ENCODE measurements at places on chromosomes 16 and 17.

- H3K4me3 ChIP-seq: no peak overlapping the region
- peaks cover 3% of the 10 kb centered on the region for H3K4me1 ChIP-seq
- no peaks in the 10 kb centered on the region for H3K36me3 ChIP-seq
- H3K27ac ChIP-seq: no peak overlapping the region
- no peak for DNase-seq
- no peaks in the 10 kb centered on the region for H3K27me3 ChIP-seq
These were observed 45.6 kb downstream of the RMI2 start for GRCh38 chr16:11390573-11391495.

DNA sequence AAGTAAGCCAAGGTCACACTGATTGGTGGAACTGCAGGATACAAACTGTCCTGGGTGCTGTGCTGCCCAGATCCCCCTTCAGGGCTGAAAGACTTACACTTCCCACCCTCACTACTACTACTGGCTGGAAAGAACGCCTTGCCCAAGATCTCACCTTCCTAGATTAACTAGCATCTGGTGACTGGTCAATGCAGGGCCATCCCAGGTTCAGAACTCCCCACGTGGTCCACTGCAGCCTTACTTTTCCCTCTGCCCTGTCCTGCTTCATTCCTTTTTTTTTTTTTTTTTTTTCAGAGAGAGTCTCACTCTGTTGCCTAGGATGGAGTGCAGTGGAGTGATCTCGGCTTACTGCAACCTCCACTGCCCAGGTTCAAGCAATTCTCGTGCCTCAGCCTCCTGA lies 2.3 kb upstream of the PDZD9 start:
- DNase-seq: no peak
- no peak overlapping the region for H3K4me3 ChIP-seq
- peaks cover 18% of the 10 kb centered on the region for H3K4me1 ChIP-seq

DNA sequence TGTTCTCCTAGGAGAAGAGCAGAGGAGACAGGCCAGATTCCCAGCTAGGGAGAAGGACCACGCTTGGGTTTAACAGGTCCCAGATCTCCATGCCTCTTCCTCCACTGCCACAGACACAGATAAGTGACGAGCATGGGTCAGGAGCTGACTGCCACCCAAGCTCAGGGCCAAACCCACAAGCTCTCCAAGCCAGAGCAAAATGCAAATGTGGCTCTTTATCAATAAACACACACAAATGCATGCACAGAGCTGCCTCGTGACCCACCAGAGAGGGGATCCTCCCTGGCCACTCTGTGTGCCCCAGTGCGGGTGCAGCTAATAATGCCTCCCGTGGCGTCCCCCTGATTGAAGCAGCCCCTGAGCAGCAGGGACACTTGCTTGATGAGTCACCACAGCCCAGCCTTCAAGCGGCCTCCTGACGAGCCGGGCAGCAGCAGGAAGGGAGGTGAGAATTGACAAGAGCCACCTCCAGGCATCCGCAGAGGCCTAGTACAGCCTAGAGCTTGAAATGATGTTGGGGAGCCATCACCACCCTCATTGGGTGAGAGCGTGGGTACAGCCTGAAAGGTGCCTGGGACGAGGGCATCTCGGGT lies 143.9 kb downstream of the CCDC182 start:
- H3K4me3 ChIP-seq: no peak overlapping the region
- H3K27ac ChIP-seq: no peak overlapping the region
- DNase-seq: no peak
- no peaks in the 10 kb centered on the region for H3K36me3 ChIP-seq

- no peaks in the 10 kb centered on the region for H3K27me3 ChIP-seq
- H3K36me3 ChIP-seq: no peaks in the 10 kb centered on the region
These were observed 4.8 kb upstream of the ITGA3 start for GRCh38 chr17:50051082-50051576.

GRCh38 chr16:81446907-81447268 lies 2.3 kb downstream of the CMIP start:
- peak overlapping the region; percentile 75 for H3K27ac ChIP-seq
- no peaks in the 10 kb centered on the region for H3K27me3 ChIP-seq
- no peaks in the 10 kb centered on the region for H3K36me3 ChIP-seq
- H3K4me3 ChIP-seq: peak overlapping the region; percentile 83
- DNase-seq: no peak

GRCh38 chr16:84608282-84608681 lies 9.6 kb downstream of the COTL1 start:
- peaks cover 6% of the 10 kb centered on the region for H3K36me3 ChIP-seq
- DNase-seq: no peak
- H3K4me3 ChIP-seq: no peak overlapping the region
- H3K27me3 ChIP-seq: no peaks in the 10 kb centered on the region
- no peak overlapping the region for H3K27ac ChIP-seq

DNA sequence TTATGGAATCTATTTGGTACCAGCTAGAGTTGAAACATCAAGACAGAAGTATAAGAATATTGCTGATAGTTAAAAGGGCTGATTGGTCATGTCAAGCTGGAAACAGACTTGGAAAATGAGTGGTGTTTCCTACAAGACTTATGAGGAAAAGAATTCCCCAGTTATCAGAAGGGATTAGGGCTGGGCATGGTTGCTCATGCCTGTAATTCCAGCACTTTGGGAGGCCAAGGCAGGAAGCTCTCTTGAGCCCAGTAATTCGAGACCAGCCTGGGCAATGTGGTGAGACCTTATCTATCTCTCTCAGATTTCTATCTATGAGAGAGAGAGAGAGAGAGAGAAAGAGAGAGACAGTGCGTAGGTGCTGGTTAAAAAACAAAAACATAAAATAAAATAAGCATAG lies 139.5 kb upstream of the PMFBP1 start:
- H3K27ac ChIP-seq: no peak overlapping the region
- H3K36me3 ChIP-seq: peaks cover 5% of the 10 kb centered on the region
- no peak overlapping the region for H3K4me3 ChIP-seq
- H3K4me1 ChIP-seq: peaks cover 2% of the 10 kb centered on the region
- no peaks in the 10 kb centered on the region for H3K27me3 ChIP-seq

DNA sequence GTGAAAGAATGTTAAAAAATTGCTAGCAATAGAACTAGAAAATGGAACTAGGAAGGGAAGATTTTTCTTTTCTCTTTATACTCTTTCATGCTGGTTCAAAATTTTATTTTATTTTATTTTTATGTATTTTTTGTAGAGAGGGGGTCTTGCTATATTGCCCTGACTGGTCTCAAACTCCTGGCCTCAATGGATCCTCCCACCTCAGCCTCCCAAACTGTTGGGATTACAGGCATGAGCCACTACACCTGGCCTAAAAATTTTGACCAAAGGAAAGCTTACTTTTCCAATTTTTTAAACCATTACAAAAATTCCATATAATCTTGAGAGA lies 10.0 kb upstream of the TERF2 start:
- no peaks in the 10 kb centered on the region for H3K36me3 ChIP-seq
- peaks cover 10% of the 10 kb centered on the region for H3K27me3 ChIP-seq
- peaks cover 28% of the 10 kb centered on the region for H3K4me1 ChIP-seq
- H3K27ac ChIP-seq: peak overlapping the region; percentile 96
- H3K4me3 ChIP-seq: no peak overlapping the region

GRCh38 chr17:4987767-4988567 lies 492 bp upstream of the CAMTA2 start:
- H3K27me3 ChIP-seq: no peaks in the 10 kb centered on the region
- H3K27ac ChIP-seq: peak overlapping the region; percentile 94
- no peaks in the 10 kb centered on the region for H3K36me3 ChIP-seq
- DNase-seq: no peak
- peak overlapping the region; percentile 87 for H3K4me3 ChIP-seq

DNA sequence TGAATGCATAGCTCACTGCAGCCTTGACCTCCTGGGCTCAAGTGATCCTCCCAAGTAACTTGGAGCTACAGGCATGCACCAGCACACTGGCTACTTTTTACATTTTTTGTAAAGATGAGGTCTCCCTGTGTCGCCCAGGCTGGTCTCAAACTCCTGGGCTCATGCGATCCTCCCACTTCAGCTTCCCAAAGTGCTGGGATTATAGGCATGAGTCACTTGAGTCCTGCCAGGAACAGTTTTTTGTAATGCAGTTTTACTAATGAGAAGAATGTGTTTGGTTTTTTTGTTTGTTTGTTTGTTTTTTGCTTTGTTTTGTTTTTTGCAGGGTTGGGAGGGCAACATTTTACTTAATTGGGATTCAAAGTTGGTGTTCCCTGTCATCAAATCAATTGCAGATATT lies 22.2 kb downstream of the SOST start:
- H3K27me3 ChIP-seq: no peaks in the 10 kb centered on the region
- H3K4me1 ChIP-seq: peaks cover 17% of the 10 kb centered on the region
- no peak overlapping the region for H3K4me3 ChIP-seq
- H3K27ac ChIP-seq: no peak overlapping the region
- DNase-seq: no peak
- H3K36me3 ChIP-seq: no peaks in the 10 kb centered on the region

DNA sequence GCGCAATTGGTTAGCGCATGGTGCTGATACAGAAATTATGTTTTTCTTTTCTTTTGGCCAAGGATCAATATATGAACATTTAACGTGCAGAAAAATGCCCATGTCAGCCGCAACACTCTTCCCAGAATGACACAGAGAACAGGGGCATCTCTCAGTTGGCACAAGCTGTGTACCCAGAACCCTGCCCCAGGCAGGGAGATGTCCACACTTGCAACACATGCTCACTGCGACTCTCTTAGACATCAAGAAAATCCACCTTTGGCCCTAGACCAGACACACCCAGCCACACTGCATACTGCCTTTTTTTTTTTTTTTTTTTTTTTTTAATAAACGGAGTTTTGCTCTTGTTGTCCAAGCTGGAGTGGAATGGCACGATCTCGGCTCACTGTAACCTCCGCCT lies 17.0 kb downstream of the PITPNA start:
- H3K4me3 ChIP-seq: no peak overlapping the region
- DNase-seq: no peak
- no peak overlapping the region for H3K27ac ChIP-seq

GRCh38 chr17:12048843-12049473 lies 28.3 kb downstream of the MAP2K4 start:
- H3K4me1 ChIP-seq: peaks cover 21% of the 10 kb centered on the region
- H3K27ac ChIP-seq: no peak overlapping the region
- no peaks in the 10 kb centered on the region for H3K36me3 ChIP-seq
- no peak for DNase-seq

DNA sequence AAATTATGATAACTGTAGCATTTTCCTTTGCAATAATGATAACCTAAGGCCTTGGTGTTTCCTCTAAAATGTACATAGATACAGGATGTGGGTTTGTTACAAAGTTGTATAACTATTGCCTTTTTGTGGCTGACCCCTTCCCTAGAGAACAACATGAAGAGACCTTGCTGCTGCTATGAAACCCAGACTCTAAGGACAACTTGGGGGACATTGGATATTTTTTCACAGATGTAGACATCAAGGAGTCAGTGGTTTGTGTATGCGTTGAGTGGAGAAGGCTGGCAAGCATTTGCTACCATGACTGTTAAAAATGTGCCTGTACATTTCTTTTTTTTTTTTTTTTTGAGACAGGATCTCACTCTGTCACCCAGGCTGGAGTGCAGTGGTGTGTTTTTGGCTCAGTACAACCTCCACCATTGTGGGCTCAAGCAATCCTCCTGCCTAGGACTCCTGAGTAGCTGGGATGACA lies 12.3 kb downstream of the HMOX2 start:
- no peak overlapping the region for H3K4me3 ChIP-seq
- no peaks in the 10 kb centered on the region for H3K27me3 ChIP-seq
- H3K4me1 ChIP-seq: peaks cover 10% of the 10 kb centered on the region
- no peak for DNase-seq
- peaks cover 4% of the 10 kb centered on the region for H3K36me3 ChIP-seq

DNA sequence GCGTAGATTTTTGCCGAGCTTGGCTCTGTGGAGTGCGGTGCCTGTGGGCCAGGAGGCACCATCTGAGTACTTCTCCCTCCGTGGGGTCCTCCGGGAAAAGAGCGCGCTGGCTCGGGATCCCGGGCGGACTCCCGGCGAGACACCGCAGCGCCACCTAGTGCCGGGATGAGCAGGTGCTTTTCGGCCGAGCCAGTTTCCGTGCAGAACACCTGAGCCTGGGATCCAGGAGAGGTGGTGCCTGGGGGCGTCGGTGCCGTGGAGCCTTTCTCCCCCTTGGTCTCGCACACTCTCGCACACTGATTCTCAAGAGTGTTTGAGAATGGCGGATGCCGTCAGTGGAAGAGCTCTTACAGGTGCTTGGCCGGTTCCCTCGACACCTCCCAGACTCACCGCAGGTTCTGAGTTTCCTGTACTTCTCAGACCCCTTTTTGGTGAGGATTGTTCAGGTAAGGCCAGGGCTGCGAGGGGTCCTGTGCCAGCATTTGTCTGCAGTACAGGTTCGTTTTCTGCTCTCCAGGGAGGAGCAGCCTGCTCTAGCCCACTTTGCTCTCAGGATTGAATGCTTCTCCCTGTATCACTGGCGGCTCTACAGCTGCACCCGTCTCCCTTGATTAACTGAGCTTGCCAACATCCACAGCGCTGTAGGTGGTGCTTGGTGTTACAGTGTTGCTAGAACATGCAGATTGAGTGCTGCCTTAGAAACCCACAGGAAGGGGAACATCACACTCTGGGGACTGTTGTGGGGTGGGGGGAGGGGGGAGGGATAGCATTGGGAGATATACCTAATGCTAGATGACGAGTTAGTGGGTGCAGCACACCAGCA lies 23.3 kb downstream of the TBCD start:
- H3K27ac ChIP-seq: no peak overlapping the region
- H3K4me3 ChIP-seq: no peak overlapping the region
- DNase-seq: peak; percentile 89

DNA sequence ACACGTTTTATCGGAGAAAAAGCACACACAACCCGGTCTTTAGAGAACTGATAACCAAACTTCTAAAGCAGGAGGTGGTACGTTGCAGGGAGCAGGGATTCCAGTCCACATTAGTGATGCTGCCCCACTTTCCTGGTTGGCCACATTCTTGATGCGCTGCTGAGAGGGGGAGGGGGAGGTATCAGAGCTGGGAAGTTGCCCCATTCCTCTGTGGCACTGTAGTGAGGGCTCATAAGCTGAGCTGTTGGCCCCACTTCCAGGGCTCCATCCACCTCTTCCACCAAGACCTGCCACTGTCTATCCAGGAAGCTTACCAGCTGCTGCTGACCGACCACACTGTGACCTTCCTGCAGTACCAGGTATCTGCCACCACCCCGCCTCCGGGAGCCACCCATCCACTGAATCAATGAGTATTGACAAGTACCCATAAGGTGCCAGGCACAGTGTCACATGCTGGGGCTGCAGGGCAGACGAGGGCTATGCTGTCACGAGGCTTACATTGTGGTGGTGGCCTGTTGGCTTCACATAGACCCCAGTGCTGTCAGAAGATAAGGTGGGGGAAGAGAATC lies 1.1 kb downstream of the TSEN54 start:
- peak overlapping the region; percentile 73 for H3K4me3 ChIP-seq
- H3K36me3 ChIP-seq: peaks cover 9% of the 10 kb centered on the region
- H3K27ac ChIP-seq: no peak overlapping the region
- no peaks in the 10 kb centered on the region for H3K27me3 ChIP-seq
